Progenitor cell of endocrine pancreas (in vitro differentiated cells): ENCODE measurements at places on chromosomes 1 and 21. TPM values are rescaled to one million over a fixed set of nuclear protein-coding genes. Genes with fewer than 3 reads are reported as not detected.

The ADORA1 gene
- 0.14 and 0.16 TPM in 2 replicates for total RNA-seq

GRCh38 chr1:39609618-39610331 is 29.7 kb downstream of the HEYL start:
- peak overlapping the region; percentile 52 for H3K4me3 ChIP-seq
- no peak overlapping the region for H3K27ac ChIP-seq
- peaks cover 23% of the 10 kb centered on the region for H3K27me3 ChIP-seq
- H3K36me3 ChIP-seq = no peaks in the 10 kb centered on the region
- DNase-seq = peak; percentile 66

GRCh38 chr1:209883341-209883971 is 54.6 kb upstream of the SYT14 start:
- H3K4me1 ChIP-seq = peaks cover 1% of the 10 kb centered on the region
- H3K27ac ChIP-seq = no peak overlapping the region
- H3K27me3 ChIP-seq = peaks cover 13% of the 10 kb centered on the region
- H3K4me3 ChIP-seq = no peak overlapping the region

DNA sequence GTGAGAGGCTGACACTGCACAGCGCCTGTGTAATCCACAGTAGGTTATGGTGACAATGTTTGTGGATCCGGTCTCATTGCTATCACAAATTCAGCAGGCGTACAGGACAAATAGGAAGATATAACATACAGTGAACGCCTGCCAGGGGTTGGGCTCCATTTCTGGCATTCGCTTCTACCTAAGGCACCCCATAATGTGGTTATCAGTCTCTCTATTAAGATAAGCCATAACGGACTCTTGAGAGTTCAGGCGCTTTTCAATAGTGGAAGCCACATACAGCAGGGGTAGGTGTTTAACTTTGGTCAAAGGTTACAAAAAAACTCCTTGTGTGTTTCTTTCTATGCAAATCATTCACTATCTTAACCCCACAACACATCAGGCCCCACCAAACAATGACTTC is 72.8 kb downstream of the SIPA1L2 start:
- H3K36me3 ChIP-seq = peaks cover 2% of the 10 kb centered on the region
- H3K27ac ChIP-seq = peak overlapping the region; percentile 30
- DNase-seq = no peak
- peaks cover 60% of the 10 kb centered on the region for H3K4me1 ChIP-seq
- H3K27me3 ChIP-seq = no peaks in the 10 kb centered on the region

The TMEM200B gene
- 13.3 and 15.0 TPM in 2 replicates for total RNA-seq

The ATP6V1G3 gene
- total RNA-seq = not detected in 2 replicates

GRCh38 chr1:9823943-9824701 is at the start of gene CLSTN1:
TSS of gene CLSTN1 (minus strand) at chr1:9823965. CDS start at chr1:9823733, 232 bp downstream.
- H3K27ac ChIP-seq = peak within 1 kb of the TSS; percentile 93
- H3K27me3 ChIP-seq = peaks cover 26% of the 10 kb centered on the region
- H3K36me3 ChIP-seq = peaks cover 1% of the 10 kb centered on the region

- no peaks in the 10 kb centered on the region for H3K27me3 ChIP-seq
- no peak overlapping the region for H3K4me3 ChIP-seq
- no peak for DNase-seq
- no peaks in the 10 kb centered on the region for H3K4me1 ChIP-seq
These were observed 9.6 kb downstream of the P3H1 start for GRCh38 chr1:42756956-42757891.

The PLEKHM2 gene
- total RNA-seq = 60.1 and 70.4 TPM in 2 replicates

- H3K4me1 ChIP-seq = no peaks in the 10 kb centered on the region
- no peak for DNase-seq
- H3K27ac ChIP-seq = no peak overlapping the region
- no peaks in the 10 kb centered on the region for H3K36me3 ChIP-seq
These were observed 1.1 kb downstream of the TAS1R3 start for GRCh38 chr1:1332031-1332755.

- peaks cover 9% of the 10 kb centered on the region for H3K4me1 ChIP-seq
- no peaks in the 10 kb centered on the region for H3K36me3 ChIP-seq
- no peak for DNase-seq
- no peak overlapping the region for H3K4me3 ChIP-seq
- no peaks in the 10 kb centered on the region for H3K27me3 ChIP-seq
These were observed 43.6 kb downstream of the EPHB2 start for GRCh38 chr1:22754106-22754768.

The BRINP2 gene
- total RNA-seq = 0.11 and 0.41 TPM in 2 replicates

DNA sequence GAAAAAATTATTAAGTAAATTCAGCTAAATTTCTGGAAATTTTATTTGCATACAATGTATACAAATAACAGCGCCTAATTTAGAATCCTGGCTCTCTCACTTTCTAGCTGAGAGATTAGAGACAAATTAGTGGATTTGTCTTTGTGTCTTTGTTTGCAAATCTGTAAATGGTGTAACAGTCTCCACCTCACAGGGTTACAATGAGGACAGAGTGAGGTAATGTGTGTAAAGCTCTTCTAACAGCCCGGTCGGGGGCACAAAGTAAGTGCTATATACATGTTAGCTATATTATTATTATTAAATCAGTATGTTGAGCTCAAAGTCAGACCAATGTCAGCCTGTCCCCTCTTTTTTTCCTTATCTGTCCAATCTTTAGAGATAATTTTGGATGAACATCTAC is 5.0 kb upstream of the ADAMTSL4 start:
- no peak for DNase-seq
- H3K36me3 ChIP-seq = no peaks in the 10 kb centered on the region
- H3K27me3 ChIP-seq = peaks cover 3% of the 10 kb centered on the region
- H3K27ac ChIP-seq = no peak overlapping the region
- no peak overlapping the region for H3K4me3 ChIP-seq
- peaks cover 13% of the 10 kb centered on the region for H3K4me1 ChIP-seq

The AMY1A gene
- not detected in 2 replicates for total RNA-seq

GRCh38 chr21:29808153-29808552 is 131.6 kb downstream of the GRIK1 start:
- H3K4me1 ChIP-seq = peaks cover 13% of the 10 kb centered on the region
- H3K36me3 ChIP-seq = no peaks in the 10 kb centered on the region
- DNase-seq = no peak
- H3K27ac ChIP-seq = no peak overlapping the region
- H3K27me3 ChIP-seq = peaks cover 5% of the 10 kb centered on the region

- H3K4me3 ChIP-seq = no peak overlapping the region
- no peaks in the 10 kb centered on the region for H3K27me3 ChIP-seq
- H3K27ac ChIP-seq = peak overlapping the region; percentile 45
- peak; percentile 13 for DNase-seq
- H3K36me3 ChIP-seq = peaks cover 26% of the 10 kb centered on the region
These were observed 77.1 kb upstream of the SCCPDH start for GRCh38 chr1:246647113-246647512.

DNA sequence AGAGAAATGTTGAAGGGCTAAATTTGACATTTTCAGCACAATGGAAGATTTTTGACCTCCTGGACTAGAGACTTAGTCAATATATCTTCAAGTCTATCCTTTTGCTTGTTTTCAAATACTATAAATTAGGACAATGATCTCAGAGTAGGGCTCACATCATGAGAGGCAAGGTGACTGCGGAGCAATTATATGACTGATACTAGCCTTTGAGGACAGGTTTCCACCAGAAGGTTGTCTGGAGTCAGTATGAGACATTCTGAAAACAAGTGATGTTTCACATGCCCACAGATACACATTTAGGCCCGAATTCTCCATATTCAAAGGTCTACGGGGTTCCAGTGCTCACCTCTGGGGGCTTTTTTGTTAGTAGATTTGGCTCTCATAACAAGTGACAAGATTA is 142.3 kb upstream of the SAMSN1 start:
- H3K4me1 ChIP-seq = no peaks in the 10 kb centered on the region
- H3K27me3 ChIP-seq = no peaks in the 10 kb centered on the region
- H3K27ac ChIP-seq = no peak overlapping the region
- H3K36me3 ChIP-seq = no peaks in the 10 kb centered on the region
- H3K4me3 ChIP-seq = no peak overlapping the region

- H3K4me3 ChIP-seq = no peak overlapping the region
- no peaks in the 10 kb centered on the region for H3K4me1 ChIP-seq
- DNase-seq = no peak
- no peaks in the 10 kb centered on the region for H3K27me3 ChIP-seq
- H3K36me3 ChIP-seq = no peaks in the 10 kb centered on the region
These were observed 494.7 kb downstream of the SMYD3 start for GRCh38 chr1:246012341-246012740.

DNA sequence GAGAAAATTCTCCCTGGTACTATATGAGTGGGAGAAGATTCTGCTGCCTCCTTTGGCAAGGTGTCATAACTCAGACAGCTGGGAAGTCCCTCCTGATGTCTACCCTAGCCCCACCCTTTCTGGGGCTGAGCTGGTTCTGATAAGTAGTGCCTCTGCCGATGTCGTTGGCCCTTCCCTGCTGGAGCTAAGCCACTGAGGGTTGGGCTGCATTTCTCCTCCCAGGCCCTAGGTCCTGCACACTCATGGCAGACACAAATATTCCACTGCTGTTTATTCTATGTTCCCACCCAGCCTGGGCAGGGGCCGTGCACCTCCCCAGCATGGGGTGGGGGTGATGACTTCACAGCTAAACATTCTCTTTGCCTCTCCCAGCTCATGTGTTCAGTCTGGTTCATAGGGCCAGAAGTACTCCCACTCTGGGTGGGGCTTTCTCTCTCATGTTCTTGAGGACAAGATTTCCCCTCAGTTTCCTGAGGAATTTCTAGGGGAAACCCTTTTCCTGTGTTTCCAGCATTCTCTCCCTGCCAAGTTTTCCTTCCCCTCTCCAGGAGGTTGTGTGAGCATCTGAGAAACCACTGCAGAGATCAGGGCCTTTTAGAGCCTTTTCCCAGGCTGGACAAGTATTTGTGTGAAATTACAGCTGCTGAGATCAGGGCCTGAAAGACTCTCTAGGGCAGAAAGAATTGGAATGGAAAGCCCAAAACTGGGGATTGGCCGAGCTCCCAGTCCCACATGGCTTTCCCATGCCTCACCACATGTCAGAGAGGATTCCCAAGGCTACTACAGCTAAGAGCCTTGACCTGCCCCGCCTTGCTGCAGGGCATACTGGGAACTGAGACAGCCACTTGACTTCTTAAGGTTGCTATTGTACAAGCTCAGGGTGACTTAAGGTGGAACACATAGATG is 66.2 kb downstream of the ATP2B4 start:
- H3K36me3 ChIP-seq = peaks cover 4% of the 10 kb centered on the region
- H3K27me3 ChIP-seq = no peaks in the 10 kb centered on the region
- peaks cover 12% of the 10 kb centered on the region for H3K4me1 ChIP-seq
